ENCODE measurements at places on chromosomes 5 and 9. TPM values are rescaled to one million over a fixed set of nuclear protein-coding genes. Genes with fewer than 3 reads are reported as not detected.

GPR151 gene
- not detected for total RNA-seq

FBN2 gene
- total RNA-seq, result 208 TPM

SOWAHA gene
- total RNA-seq, result not detected

FAM169A gene
- total RNA-seq, result 2.7 TPM

ELAVL2 gene
- 2.2 TPM for total RNA-seq

LCN15 gene
- total RNA-seq, result not detected

PBX3 gene
- 36.0 TPM for total RNA-seq

SLC22A5 gene
- 3.6 TPM for total RNA-seq

FAM200C gene
- total RNA-seq, result 2.9 TPM

TAF1L gene
- under 0.01 TPM for total RNA-seq

HCN1 gene
- not detected for total RNA-seq

NIPAL4 gene
- not detected for total RNA-seq

TAF11L7 gene
- not detected for total RNA-seq

MEGF10 gene
- total RNA-seq, result 0.14 TPM

BTNL9 gene
- not detected for total RNA-seq

GALNT12 gene
- total RNA-seq, result 1.4 TPM

SPATA24 gene
- 6.4 TPM for total RNA-seq

FBP1 gene
- total RNA-seq, result 13.2 TPM

TNC gene
- 0.80 TPM for total RNA-seq

HDAC3 gene
- total RNA-seq, result 44.0 TPM

WDR38 gene
- total RNA-seq, result not detected

GABRA1 gene
- not detected for total RNA-seq

LCN12 gene
- not detected for total RNA-seq

PCDH12 gene
- 35.1 TPM for total RNA-seq

SLC6A19 gene
- not detected for total RNA-seq
